NCI-H1092 (cell line): ENCODE measurements at places on chromosomes 1 and 21.

DNA sequence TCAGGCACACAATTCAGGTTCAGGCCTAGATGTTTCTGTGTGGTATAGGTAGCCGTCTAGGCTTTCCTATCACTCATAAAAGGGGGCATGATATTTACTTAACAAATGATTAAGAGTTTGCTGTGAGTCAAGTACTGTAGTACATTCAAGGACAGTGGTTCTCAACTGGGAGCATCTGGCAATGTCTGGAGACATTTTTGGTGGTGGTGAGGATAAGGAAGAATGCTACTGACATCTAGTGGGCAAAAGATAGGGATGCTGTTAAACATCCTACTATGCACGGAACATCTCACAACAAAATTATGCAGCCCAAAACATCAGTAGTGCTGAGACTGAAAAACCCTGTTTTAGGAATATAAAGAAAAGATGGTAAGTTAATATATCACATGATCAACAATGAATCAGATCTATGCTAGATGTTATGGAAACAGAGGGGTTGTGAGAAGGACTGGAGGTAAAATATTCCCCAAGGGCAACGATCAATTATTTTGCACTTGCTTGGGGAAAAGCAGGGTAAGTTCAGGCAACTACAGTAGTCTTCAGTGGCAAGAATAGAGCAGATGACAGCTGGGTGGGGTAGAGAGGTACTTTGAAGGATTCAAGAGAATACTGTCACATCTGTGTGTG is 4.9 kb downstream of the DNTTIP2 start:
- DNase-seq: no peak

DNA sequence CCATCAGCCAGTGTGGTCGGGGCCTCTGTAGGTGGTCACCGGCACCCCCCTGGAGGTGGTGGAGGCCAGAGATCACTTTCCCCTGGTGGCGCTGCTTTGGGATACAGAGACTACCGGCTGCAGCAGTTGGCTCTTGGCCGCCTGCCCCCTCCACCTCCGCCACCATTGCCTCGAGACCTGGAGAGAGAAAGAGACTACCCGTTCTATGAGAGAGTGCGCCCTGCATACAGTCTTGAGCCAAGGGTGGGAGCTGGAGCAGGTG is 961 bp downstream of the RBM15 start:
- no peak for DNase-seq

DNA sequence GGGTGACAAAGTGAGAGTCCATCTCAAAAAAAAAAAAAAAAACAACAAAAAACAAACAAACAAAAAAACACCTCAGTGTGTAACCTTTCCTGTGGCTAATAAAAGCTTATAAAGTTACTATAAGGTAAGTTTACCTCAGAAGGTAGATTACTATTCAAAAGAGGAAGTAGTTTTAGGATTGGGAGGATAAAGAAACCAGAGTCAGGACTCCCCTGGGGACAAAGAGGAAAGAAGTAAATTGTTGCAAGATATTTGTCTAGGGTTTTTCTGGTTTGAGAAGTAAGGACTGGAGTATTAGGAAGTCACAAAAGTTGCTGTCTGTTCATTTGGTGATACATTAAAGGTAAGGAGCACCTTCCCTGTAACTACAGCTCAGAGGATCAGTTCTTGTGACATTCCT is 23.8 kb upstream of the CENPF start:
- no peak for DNase-seq

GRCh38 chr1:67690411-67690810 is 5.4 kb downstream of the GADD45A start:
- DNase-seq: no peak

GRCh38 chr1:190373705-190374336 is 103.8 kb downstream of the BRINP3 start:
- no peak for DNase-seq

- no peak for DNase-seq
Measured at GRCh38 chr1:63856924-63857323, 83.1 kb downstream of the ROR1 start.

- DNase-seq: no peak
Measured at GRCh38 chr1:204684571-204685235, 835 bp downstream of the LRRN2 start.

GRCh38 chr1:198436276-198436675 is 104.2 kb downstream of the ATP6V1G3 start:
- no peak for DNase-seq

DNA sequence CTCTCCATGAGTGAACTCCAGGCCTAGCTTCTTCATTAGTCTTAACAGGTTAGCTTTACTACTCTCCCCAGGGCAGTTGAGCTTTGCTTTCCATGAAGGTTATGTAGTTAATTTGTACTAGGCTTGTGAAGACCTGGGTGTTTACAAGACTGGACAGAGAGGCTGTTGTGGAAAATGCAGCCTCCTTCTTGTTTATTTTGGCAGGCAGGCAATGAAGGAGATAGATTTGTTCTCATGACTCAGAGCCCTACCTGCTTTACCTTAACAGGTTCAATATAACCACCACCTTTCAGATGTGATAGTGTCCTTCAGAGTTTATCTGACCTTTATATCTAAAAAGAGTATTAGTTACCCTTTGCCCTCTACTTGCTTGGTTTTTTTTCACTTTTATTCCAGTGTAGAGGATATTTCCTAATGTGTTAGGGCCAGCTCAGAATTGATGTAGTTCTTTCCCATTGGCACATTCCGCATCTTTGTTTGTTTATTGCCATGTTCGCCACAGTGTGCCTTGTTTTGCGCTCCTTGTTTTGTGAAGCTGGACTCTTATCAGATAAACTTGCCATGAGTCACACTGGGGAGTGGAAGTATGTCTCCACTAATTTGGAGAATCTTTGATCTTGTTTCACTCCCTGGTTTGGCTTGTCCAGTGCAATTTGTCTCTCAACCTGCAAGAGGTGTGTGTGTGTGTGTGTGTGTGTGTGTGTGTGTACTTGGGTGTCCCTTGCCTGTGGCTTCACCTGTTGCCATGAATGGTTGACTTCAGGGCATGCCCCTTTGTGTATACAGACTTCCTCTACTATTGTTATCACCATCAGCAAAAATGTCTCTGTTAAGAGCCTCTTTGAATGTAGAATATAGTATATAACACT is 87.4 kb upstream of the MACF1 start:
- DNase-seq: no peak

- DNase-seq: no peak
Measured at GRCh38 chr21:15001113-15001512, 63.7 kb downstream of the NRIP1 start.

GRCh38 chr1:234768569-234769283 is 158.7 kb upstream of the IRF2BP2 start:
- no peak for DNase-seq

GRCh38 chr1:2824999-2825398 is 23.5 kb upstream of the TTC34 start:
- no peak for DNase-seq

GRCh38 chr1:179807691-179808485 is 64.8 kb downstream of the FAM163A start:
- DNase-seq: no peak

DNA sequence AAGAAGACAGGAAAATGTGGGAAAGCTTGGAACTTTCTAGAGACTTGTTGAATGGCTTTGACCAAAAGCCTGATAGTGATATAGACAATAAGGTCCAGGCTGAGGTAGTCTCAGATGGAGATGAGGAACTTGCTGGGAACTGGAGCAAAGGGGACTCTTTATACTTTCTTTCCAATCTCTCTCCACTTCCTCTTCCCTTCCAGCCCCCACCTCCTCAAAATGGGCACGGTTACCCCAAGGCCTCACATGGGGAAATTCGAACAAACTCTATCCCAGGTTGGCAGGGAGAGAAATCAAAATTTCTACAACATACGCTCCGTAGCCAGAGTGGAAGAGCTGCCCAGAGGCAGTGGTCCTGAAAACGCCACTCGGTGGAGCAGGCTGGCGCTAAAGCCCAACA is 15.2 kb downstream of the PPT1 start:
- no peak for DNase-seq

DNA sequence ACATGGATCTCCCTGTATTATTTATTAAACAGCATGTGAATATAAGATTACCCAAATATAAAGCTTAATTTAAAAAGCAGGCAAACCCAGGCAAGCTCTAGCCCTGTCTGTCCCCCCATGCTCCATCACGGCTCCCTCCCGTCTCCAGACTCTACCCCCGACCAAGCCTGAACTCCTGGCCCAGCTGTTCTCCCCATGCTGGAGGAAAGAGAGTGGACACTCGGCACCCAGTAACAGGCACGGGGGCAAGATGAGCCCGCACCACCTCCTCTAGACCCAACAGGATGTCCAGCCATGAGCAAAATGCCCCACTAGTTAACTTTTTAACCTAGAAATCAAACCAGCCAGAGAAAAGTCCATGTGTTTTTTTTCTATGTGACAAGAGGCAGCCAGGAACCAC is 19.3 kb downstream of the SLC19A1 start:
- DNase-seq: no peak

DNA sequence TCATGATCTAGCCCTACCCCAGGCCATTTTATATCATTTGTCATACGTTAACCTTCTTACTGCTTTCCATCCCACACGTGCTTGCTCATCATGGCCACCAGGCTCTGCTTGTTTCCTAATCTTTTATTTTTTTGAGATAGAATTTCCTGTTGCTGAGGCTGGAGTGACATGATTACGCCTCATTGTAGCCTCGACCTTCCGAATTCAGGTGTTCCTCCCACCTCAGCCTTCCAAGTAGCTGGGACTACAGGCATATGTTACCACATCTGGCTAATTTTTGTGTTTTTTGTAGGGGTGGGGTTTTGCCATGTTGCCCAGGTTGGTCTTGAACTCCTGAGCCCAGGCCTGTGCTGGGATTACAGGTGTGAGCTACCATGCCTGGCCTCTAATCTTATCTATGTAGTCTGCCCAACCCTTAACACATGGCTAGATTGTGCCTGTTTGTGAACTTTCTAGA is 3.3 kb downstream of the UAP1 start:
- DNase-seq: no peak

- no peak for DNase-seq
Measured at GRCh38 chr1:169060919-169061639, 45.4 kb upstream of the ATP1B1 start.

DNA sequence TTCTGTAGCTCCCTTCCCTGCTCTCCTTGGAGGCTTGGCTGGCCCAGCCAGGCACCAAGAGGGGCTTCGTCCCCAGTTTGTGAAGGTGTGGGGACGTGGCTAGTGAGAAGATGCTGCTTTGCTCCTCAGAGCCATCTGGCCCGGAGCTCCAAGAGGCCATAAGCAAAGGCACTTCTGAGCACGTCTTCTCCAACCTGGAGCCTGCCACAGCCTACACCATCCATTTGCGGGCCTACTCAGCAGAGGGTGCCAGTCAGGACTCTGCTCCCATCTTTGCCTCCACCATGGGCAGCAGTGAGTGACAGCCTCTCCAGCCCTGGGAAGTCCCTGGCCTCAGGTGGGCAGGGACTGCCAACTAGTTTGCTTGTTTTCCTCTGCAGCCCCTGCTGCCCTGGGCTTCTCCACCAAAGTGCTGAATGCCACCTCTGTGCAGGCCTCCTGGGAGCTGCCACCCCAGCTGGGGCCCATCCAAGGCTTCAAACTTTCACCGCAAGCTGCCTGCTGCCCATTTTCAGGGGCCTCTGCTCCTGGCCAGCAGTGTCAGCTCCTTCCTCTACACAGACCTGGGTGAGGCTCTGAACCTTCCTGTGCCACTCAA is 25.9 kb downstream of the SLC27A3 start:
- no peak for DNase-seq

DNA sequence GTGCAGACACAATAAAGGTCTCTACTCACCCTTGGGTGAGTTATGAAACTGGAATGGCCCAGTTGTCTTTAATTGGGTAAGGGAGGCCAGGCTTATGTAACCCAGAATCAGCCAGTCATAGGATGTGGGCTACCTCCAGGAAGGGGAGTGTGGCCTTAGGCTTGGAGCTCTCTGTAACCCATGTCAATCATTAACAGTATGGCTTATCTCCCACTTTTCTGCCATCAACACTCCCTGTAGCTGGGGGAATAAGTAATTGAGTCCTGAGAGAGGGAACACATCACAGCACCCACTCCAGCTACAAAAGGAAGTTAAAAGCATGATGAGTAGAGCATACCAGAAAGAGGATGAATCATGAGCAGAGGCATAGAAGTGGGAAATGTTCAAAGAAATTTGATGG is 327.0 kb upstream of the DUSP10 start:
- no peak for DNase-seq

DNA sequence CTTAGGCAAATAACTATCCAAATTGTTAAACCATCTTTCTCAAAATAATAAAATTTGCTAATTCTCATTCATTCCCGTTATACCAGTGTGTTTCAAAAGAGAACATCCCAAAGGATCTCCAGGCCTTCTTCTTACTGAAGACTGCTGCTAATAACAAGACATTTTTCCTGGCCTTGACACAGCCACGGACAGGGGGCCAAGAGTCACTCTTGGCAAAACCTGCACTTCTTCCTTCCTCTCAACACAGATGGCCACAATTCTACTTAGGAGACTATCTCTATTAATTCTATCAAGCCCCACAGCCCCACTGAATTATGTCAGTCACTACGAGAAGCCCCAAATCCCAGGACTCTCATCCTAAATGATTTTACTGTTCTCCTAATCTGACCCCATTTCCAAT is 86.0 kb downstream of the EVI5 start:
- no peak for DNase-seq

GRCh38 chr1:22447621-22448111 is 4.0 kb upstream of the ZBTB40 start:
- no peak for DNase-seq

GRCh38 chr1:190663962-190664361 is 186.3 kb upstream of the BRINP3 start:
- no peak for DNase-seq

- DNase-seq: no peak
Measured at GRCh38 chr1:173866413-173867115, 1.2 kb downstream of the GAS5 start.

DNA sequence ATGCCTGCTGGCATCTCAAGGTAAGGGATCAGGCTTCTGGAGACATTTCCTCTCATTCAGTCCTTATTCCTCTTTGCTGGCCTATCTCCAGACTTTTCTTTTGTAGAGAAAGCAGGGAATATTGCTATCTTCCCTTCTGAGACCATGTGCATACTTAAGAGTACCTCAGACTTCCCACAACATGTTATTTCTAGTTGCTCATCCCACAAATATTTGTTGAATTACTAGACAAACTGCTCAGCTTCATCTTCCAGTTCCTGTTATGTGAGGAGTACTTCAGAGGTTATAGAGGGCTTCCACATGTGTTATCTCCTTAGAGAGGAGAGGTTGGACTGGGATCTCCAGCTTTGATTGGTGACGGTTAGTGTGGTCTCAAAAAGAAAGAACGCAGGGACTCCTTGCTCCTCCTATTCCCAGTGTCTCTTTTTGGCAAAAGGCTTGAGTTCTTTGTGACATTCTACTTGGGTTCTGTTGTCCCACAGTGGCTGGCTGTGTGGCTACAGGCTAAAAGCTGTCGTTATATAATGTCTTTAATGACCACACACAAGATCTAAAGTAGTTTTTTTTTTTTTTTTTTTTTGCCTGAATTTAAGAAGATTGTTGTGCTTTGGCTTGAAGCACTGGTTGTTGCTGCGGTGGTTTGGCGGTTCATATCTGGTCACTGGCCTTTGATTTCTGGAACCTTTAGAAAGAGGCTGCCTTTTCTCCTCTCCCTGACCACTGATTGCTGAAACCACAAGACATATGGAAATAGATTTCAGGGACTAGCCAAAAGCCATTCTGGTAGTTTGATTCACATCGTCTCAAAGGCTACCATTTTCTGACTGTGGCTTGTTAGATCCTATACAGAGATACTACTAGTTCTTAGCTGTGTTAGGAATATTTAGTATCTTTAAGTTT is 78.7 kb downstream of the FGGY start:
- DNase-seq: no peak

- DNase-seq: no peak
Measured at GRCh38 chr1:29675481-29676263, 439.4 kb downstream of the PTPRU start.
